SK-N-SH (cell line): ENCODE measurements at places on chromosomes 3 and 15. TPM values are rescaled to one million over a fixed set of nuclear protein-coding genes. Genes with fewer than 3 reads are reported as not detected.

SPATA12 gene
- 0.24 and 0.33 TPM in 2 replicates for polyA plus RNA-seq

CLDND1 gene
- polyA plus RNA-seq: 110 and 165 TPM in 2 replicates

GPR62 gene
- 0.02 and 0.10 TPM in 2 replicates for polyA plus RNA-seq

KBTBD13 gene
- not detected in 2 replicates for polyA plus RNA-seq

LIPH gene
- polyA plus RNA-seq: 0.06 TPM in 1 of 2 replicates, not detected in the other

B3GALNT1 gene
- polyA plus RNA-seq: 0.15 and 0.32 TPM in 2 replicates

DNA sequence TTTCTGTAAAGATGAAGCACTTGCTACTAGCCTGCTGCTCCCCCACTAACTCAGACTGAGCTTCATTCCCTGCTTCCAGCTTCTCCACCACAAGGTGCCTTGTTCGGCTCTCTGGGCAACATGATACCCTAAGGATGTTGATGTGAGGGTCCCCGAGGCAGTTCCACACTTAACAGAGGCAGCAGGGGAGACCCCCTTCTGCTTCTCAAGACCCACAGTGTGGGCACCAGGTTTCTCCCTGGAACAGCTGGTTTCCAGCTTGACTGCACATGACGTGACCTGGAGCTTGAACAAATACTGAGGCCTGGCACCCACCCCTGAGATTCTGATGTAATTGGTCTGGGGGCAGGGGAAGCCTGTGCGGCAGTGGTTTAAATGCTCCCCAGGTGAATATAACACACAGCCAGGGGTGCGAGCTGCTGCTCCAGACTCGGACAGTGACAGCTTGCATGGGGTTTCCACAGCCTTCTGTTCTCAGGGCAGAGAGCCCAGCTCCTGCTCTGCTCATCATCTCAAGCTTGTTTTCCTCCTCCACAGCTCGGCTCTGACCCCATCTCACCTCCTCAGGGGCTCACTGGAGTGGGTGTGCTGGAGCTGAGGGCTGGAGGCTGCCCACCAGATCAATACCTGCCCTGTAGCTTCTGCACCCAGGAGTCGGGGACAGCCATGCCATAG lies 95.0 kb upstream of the HACD2 start:
- DNase-seq: no peak

DNA sequence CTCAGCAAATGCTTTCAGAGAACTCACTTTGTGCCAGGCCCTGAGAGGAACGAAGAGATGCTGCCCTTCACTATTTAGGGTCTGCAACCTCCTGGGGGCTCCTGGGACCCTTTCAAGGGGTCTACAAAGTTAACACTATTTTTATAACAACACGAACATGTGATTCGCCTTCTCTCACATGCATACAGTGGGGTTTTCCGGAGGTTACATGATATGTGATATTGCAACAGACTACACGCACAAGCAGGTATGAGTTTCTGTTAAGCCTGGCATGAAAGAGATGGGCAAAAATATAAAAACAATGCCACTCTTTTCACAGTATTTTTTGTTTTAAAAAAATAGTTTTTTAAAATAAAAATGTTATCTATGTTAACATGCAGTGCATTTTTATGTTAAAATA lies 10.3 kb downstream of the STARD5 start:
- no peak for DNase-seq

- peak; percentile 25 for DNase-seq
Measured at GRCh38 chr3:186772701-186773417, 10.5 kb upstream of the EIF4A2 start.

DNA sequence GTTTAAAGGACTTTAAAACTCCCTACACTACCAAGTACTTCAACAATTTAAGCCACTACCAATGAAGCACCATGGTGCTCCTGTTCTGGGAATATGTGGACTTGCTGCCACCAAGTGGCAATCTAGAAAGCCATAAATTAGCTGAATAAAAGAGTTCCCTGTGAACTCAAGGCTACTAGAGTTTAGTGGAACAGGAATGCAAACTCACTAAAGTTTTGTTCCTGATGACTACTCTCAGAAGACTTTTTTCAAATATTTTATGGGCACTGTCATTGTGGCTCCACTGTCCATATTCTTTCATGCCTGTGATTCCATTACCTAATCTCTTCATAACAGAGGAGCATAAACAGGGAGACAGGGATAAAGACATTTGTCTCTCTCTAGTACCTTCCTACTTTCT lies 63.9 kb downstream of the TMCC1 start:
- peak; percentile 36 for DNase-seq

DNA sequence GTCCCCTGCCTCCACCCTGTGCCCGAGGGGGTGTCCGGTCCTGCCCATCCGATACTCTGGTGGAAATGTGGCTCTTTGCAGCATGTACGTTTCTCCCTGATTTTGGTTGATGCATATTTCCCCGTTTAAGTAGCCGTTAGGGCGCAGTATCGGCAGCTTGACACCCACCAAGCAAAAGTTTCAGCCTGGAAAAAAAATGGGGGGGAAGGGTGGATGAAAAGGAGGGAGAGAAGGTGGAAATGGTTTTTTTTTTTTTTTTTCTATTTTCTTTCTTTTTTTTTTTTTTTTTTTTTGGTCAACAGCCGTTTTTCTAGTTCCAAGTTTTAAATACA lies 1.3 kb downstream of the RAP2B start:
- DNase-seq: no peak
